ENCODE measurements at places on chromosomes 1 and 21.

DNA sequence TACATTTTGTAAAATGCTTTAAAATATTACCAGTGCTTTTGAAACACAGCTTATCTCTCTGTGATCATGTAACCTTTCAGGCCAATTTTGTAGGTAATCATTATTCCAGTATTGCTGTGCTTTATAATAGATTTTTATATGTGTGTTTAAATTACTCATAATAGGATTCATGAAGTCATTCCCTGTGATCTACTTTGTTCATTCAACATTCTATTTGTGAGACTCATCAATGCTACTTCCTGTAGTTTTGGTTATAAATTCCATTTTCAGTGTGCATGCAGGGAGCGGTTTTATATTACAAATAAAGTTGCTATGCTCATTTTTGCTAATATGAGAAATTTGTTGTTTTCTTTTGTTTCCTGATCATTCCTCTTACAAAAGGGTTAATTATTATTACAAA is 4.1 kb upstream of the OR2M5 start:
- no peak for DNase-seq

GRCh38 chr1:33460947-33461629 is 11.4 kb upstream of the ZSCAN20 start:
- DNase-seq: no peak

DNA sequence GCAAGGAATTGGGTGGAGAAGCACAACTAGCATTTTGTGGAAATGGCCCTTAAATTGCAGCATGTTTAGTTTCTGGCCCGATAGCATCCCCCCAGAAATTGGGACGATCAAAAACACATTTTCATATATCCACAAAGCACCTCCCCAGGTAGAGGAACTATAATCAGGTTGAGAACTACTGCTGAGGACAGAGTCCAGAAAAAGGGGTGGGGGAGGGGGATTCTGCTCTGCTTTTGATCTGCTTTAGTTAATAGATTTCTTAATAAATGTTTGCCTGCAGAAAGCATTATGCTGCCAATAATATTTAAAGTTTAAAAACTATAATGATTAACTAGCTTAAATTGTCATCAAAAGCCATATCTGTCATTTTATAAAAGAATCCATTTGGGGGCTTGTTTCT is 14.4 kb upstream of the DYNLT5 start:
- no peak for DNase-seq

DNA sequence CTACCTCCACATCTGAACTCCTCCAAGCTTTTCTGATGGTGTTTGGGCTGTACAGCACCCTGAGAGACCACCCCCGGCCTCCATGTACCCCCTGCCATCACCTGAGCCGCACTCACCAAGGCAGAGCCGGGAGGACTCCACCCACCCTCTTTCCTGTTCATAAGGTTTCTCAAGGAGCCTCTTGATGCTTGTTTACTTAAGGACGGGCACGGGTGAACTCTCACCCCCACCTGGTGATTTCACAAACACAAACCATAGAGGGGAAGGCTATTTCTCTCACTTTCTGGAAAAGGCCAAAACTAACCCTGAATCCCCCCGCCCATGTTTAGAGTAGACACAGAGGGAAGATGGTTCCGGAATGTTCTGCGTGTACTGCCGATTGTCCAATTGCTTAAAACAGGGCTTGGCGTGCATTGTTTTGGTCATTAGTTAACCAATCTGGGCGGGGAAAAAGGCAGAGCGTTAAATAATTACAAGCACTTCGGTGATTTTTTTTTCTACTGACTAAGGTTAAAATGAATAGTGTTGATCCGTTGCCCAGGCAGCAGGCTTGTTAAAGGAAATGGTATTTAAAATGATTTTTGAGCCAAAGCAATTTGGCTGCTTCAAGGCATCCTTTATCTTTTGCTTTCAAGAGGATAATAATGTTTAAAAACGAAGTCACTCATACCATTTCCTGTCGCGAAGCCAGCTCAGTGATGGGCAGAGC is 279.8 kb upstream of the VAMP3 start:
- DNase-seq: no peak

DNA sequence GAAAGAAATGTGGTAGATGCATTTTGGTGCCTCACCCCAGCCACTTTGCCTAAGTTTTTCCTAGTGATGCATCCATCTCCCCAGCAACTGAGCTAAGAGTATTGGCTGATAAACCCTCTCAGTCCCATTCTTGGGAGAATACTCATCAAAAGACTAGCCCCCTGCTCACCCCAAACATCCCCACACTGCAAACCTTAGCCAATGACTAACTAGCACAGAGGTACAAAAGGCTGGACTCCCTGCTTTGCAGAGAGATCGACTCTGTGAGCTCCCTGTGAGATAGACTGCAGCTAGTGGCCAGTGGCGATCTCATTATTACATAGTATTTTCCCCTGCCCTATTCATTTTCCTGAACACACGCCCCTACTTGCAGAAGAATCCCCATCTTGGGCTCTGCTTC is 155.3 kb downstream of the HHIPL2 start:
- no peak for DNase-seq

GRCh38 chr1:116738673-116739370 is 15.4 kb upstream of the CD2 start:
- no peak for DNase-seq

DNA sequence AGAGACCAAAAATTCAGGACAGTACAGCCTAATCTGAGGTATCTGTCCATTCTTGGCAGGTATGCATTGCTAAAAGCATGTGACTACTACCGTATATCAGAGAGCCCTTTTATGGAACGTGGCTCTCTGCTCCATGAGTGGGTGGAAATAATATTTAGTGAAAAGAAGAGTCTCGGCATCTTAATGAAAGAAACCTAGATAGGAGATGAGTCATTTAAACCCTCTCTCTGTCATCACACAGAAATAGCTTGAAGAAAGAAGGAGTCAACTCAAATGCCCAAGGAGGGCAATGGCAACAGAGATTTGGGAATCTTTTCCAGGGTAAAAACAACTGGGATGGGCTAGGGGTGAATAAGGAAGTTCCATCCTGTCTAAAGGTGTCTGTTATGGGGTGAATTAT is 528.2 kb downstream of the SMYD3 start:
- no peak for DNase-seq
